ENCODE measurements at places on chromosomes 2 and 18.

DNA sequence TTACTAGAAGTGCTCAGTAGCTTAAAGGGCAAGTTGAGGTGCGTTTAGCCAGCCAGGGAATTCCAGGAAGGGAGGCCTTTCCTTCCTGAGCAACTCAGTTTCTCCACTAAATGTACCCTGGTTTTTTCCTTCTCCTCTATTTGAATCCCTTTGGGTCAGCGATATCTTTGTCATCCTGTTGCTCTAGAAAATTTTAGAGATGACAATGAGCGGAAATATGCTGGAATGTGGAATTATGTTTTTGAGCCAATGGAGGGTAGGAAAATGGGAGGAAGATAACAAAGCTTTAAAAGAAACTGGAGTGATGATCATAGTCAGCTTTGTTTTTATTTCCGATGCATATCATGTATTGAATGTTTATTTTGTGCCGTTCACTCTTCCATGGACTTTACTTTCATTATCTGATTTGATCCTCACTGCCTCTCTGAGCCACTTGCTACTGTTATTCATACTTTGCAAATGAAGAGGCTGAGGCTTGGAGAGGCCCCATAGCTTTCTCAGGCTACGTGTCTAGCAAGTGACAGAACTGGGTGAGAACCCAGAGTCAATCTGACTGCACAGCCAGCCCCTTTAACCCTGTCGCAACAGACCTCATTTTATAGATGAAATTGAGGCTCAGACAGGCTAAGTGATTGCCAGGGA, 67.3 kb downstream of the NTSR2 start:
- DNase-seq: no peak

DNA sequence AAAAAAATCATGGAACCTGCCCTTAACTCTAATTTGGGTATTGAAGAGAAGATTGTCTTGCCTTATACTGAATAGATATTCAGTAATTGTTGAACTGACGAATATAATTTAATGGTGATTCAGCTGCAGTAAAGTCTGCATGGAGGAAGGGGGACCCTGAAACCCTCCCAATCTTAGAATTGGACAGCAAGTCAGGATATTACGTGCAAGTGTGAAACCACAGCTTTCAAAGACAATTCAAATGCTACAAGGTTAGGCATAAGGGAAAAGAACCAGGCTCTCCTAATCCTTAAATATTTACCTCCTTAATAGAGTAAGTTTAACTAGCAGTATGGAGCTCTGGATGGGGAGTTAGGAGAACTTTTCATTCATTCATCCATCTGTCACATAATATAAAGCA, 226.9 kb upstream of the TNP1 start:
- no peak for DNase-seq

DNA sequence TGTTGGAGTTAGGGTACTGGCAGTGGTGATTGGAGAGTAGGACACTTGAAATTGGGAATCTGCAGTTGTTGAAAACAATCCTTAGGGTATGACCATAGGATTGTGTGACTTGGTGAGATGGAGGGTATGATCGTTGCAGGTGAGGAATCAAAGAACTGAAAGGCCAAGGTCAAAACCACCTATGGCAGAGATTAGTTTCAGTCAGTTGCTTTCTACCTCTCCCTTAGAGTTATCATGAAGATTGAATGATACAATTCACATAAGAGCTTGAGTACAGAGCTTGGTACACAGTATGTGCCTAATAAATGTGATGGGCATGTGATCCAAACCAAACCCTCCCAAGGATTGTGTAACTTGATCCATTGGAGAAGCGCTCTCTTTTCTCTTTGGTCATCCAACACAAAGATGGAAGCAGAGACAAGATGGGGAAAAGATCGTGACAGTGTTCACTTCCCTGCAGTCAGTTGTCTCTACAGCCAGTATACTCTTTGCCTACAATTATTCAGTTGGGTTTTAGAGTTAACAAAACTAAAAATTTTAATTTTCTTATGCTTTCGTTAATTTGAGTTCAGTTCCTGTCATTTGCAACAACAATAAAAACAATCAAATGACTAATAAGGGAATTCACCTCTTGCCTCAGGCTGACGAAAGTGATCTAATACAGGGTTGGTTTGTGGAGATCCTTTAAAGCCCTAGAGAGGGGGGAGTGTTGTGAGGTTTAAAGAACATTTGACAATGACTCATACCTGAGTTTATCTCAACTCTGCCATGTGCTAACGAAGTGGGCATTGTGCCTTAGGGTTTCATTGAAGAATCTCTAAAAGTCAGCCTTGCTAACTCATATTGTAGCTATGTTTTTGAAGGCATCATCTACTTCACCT, 14.8 kb upstream of the SMAD2 start:
- peak; percentile 47 for DNase-seq

DNA sequence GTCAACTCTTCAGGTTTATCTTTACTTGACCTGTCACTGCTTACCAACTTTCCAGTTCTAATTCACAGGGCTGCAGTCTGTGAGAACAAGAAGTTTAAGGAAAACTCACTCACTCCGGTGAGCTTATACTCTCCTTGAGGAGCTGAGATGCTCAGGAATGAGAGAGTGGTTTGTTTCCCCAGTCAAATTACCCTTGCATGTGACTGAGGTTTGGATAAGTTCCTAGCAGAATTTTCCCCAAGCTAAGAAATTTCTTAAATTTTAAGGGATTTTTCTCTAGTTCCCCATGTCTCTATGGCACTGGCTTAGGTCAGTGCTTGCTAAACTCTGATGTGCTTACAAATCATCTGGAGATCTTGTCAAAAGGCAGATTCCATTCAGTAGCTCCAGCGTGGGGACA, 12.8 kb upstream of the CCDC85A start:
- DNase-seq: no peak

- DNase-seq: no peak
Measured at GRCh38 chr18:72201032-72201431, 343.1 kb downstream of the CBLN2 start.

DNA sequence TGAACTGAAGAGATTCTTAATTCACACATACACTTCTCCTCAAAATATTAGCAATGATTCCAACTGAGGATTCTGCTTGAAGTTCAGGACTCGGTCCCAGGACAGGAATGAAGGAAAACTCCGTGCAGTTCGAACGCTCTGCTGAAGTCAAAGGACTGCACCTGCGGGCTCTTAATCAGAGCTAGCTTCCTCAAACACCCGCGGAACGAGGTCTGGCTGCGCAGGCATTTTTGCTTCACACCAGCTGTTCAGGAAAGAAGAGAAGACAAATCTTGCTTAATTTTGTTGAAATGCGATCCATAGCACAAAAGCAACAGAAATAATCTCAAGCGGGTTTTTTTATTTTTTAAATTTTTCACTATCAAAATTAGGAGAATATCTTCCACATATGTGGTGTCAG, 175.6 kb downstream of the LAMA1 start:
- no peak for DNase-seq

GRCh38 chr2:136985044-136985443, 219.7 kb downstream of the THSD7B start:
- DNase-seq: no peak
